ENCODE measurements at places on chromosomes 11 and 22.

DNA sequence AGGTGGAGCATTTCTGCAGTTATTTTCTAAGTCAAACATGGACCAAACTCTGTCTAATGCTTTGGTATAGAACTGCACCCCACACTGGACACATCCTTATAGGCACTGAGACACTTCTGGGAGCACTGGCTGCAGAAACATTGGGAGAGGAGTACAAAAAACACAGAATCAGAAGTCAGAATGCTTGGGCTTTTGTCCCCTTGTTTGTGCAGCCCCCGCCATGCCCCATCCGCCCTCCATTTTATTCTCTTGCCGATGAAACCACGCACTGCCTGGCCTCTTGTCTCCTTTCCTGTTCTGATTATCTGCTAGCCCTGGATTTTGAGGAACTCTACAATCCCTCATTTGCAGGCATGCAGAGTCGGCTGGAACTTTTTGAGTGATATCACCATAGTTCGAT lies 1201.2 kb downstream of the TBC1D22A start:
- DNase-seq: no peak

- DNase-seq: no peak
Observed at GRCh38 chr11:69355346-69355940, 61.5 kb downstream of the MYEOV start.

GRCh38 chr11:10663365-10663764 lies 30.2 kb downstream of the IRAG1 start:
- DNase-seq: no peak

DNA sequence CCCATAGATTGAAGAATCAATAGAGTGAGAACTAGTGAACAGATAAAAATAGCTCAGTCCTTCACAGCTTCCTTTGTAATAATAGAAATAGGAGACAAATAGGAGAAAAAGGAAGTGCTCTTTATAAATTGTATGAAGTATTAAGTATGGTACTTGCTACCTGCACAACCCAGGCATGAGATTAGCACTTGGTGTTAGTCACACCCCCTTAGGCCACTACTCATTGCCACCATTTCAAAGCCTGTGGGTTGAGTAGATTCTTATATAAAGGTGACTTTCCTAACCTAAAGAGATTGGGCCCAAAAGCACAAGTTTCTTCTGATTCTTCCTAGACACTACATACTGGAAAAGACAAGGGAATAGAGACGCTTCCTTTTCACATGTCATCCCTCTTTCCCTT lies 37.7 kb upstream of the ADORA2A start:
- no peak for DNase-seq

- DNase-seq: no peak
Observed at GRCh38 chr22:38730411-38730871, 24.7 kb downstream of the GTPBP1 start.

- no peak for DNase-seq
Observed at GRCh38 chr22:33684087-33684486, 236.2 kb downstream of the LARGE1 start.

GRCh38 chr22:27460591-27461347 lies 340.8 kb downstream of the MN1 start:
- DNase-seq: no peak

GRCh38 chr11:116072601-116073410 lies 568.6 kb upstream of the CADM1 start:
- DNase-seq: no peak

DNA sequence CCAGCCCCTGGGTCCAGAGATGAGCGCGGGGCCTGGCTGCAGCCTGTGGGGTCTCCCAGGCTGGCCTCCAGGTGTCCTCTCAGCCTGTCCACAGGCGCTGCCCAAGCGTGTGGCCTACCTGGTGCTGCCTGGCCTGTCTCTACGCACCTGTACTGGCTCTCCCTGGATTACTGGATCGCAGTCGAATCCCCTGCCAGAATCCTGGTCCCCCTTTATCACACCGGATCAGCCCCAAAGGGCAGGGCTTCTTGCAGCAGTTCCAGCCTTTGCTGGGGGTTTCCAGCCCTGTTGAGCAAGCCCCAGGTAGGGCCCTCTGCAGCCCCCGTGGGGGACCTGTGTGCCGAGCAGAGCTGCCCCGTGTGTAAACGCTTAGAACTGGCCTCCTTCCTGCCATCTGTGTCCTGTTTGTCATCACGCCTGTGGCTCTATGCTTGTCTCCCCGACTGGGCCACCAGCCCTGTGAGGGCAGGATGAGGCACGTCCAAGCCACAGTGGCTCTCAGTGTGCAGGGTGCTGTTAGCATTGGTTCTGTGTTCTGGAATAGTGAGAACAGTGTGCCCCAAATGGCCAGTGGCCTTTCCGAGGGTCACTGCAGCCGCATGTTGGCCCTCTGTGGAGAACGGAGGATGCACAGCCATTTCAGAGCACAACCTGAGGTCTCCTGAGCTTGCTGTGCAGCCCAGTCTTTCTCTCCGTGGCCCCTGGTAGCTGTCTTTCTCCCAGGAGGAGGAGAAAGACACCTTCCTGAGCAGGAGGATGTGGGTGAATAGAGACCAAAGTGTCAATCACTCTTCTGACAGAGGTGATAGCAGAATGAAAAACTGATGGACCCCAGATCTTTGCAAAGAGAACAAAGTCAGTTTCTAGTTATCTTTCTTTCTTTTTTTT lies 13.9 kb upstream of the TXNRD2 start:
- no peak for DNase-seq

DNA sequence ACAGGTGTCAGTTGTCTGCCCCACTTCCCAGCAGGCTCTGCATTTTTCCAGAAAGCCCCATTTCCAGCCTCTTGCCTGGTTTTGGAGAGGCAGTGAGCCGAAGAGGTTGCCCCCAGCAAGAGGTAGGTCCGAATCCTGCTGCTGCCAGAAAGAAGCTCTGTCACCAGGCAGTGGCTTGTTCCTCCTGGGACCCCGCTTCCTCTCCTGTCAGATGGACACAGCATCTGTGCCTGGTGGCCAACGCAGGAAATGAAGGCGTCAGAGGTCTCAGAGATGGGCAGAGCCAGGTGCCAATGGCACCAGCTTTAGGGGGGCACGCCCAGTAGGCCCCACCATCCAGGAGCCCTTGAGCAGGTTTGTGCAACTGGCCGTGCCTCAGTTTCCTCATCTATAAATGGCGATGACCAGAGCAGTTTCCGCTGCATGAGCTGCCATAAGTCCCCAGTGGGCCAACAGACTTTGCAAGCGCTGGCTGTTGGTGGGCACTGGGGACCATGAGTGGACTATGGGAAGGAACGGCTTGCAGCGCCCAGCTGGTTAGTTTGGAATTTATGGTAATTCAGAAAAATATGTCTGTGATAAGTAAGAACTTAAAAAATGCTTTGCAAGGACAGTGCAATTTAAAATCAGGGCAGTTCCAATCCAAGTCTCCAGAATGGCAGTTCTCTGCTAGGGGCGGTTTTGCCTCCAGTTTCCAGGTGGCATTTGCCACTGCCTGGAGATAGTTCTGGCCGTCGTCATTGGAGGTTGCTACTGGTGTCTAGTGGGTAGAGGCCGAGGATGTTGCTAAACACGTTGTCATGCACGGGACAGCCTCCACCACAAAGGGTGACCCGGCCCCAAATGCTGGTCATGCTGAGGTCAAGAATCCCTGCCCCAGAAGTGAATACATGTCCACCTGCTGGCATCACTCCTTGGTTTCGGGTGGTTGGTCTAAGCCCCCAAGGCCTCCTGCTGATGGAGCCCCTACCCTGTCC lies 2.3 kb upstream of the OSBPL5 start:
- DNase-seq: no peak

DNA sequence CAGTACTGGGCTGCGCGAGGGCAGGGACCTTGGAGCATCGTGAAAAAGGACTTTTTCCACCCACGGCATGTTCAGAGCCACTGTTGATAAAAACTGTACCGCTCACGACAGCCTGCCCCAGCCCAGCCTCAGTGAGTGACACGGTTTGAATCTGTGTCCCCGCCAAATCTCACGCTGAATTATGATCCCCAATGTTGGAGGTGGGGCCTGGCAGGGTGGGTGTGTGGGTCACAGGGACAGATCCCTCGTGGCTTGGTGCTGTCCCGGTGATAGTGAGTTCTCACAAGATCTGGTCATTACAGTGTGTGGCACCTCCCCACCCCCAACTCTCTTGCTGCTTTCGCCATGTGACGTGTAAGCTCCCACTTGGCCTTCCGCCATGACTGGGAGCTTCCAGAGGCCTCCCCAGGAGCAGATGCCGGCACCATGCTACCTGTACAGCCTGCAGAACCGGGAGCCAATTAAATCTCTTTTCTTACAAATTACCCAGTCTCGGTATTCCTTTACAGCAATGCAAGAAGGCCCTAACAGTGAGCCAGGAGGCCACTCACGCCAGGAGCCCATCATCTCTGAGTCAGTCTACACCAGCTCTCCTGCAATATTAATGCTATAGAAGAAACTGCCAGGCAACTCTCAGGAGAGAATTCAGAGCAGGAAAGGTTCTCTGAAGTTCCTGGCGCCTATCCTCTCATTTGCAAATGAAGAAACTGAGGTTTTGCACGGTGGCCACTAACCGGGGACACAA lies 1.3 kb downstream of the TOLLIP start:
- no peak for DNase-seq

DNA sequence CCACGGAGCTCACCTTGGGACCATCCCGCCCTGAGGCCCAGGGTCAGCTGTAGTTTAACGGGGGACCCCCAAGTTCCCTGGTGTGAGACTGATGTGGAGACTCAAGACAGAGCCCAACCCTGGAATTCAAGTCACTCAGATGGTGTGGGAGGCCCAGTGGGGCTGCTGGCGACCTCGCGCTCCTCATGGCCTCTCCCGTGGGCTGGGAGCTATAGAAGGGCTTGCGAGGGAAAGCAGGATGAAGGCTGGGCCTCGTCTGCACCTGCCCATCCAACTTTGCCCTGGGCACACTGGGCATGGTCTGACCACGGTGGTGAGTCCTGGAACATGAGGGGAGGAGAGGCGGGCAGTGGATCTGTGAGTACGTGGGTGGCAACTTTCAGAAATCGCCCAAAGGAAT lies 13.6 kb upstream of the TTLL12 start:
- DNase-seq: no peak

DNA sequence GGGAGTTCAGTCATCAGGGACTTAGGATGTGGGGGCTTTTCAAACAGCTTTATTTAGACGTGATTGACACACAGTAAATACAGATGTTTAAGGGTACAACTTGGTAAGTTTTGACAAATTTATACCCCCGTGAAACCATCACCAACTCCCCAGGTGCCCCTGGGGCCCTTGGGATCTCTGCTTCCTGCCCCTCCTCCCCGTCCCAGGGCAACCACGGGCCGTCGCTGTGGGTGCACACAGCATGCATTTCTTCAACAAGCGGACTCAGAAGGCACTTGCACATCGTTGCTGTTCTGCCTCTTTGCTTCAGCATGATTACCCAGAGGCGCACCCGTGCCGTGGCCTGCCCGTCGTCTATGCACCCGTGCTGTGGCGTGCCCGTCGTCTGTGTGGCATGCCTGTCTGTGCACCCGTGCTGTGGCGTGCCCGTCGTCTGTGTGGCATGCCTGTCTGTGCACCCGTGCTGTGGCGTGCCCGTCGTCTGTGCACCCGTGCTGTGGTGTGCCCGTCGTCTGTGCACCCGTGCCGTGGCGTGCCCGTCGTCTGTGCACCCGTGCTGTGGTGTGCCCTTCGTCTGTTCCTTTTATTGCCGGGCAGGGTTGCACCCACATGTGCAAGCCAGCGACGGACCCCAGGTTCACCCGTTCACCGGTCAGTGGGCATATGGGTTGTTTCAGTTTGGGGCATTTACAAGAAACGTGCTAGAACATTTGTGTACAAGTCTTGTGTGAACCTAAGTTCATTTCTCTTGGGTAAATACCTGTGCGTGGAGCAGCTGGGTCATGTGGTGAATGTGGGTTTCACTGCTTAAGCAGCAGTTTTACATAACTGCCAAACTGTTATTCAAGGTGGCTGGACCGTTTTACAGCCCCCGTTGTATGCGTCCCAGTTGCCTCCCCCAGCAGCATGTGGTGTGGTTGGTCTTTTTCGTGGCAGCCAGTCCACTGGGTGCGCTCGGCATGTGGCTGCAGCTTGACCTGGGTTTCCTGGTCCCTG lies 8.3 kb downstream of the CD81 start:
- DNase-seq: no peak

GRCh38 chr11:75107187-75107586 lies 10.5 kb upstream of the OR2AT4 start:
- no peak for DNase-seq

Data from esophagus squamous epithelium (tissue), 5 donors.